Stimulated activated CD4-positive, alpha-beta T cell treated with anti-CD3 and anti-CD28 coated beads, Interleukin-12 subunit alpha, Interleukin-12 subunit beta, amount 100 ng/mL, for 48 hours (primary cell): ENCODE measurements at places on chromosomes 2 and 18.
A peak's percentile ranks its signal among the peaks of the same experiment; 100 is the strongest.

DNA sequence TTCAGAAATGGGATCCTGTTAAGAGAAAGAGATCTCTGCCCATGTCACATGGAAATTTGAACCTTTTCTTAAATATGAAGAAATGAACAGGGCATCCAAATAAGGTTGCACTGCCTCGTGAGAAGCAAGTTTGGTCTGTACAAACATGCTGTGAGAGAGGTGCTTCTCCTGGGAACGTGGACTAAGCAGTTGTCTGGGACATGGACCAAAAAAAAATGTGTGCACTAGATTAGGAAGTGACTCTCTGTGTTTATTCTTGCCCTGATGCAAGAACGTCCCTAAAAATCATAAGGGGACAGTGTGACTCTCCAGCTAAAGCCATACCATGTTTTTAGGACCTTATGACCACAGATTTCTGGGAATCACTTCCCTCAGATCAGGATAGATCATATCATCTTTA lies 23.7 kb upstream of the GCG start:
- no peak for DNase-seq

GRCh38 chr2:85662899-85663593 lies 5.0 kb downstream of the SFTPB start:
- no peak for DNase-seq

- DNase-seq = peak; percentile 29
These were observed 155.4 kb downstream of the FAM210A start for GRCh38 chr18:13570856-13571495.

DNA sequence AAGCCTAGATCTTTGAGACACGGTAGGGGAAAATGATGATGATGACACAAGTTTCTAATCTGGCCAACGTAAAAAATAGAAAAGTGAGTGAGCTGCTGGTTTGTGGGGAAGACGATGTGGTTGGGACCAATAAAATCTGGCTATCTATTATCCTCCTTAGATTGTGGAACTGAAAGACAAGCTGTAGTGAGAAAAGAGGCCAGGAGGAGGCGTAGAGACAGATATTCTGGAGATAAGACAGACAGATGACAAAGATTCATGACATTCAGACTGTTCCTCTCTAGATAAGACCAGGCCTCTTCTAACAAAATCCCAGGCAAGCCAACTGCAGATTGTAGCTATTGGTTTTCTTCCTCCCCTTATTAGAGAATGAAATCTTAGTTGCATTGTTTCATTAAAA lies 376.3 kb upstream of the UBE2E3 start:
- no peak for DNase-seq

DNA sequence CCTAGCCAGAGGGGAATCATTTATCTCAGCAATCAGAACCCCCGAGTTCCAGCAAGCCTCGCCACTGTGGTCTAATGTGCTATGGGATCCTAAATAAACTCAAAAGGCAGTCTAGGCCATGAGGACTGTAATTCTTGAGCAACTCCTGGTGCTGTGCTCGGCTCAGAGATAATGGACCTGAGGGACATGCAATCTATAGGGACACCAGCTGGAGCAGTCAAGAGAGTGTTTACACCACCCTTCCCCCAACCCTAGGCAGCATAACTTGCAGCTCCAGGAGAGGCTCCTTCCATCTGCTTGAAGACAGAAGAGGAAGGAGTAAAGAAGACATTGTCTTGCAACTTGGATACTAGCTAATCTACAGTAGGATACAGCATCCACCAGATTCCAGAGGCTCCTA lies 225.5 kb upstream of the KLHL14 start:
- no peak for DNase-seq

GRCh38 chr2:109238580-109238979 lies 109.6 kb downstream of the SH3RF3 start:
- DNase-seq = no peak

DNA sequence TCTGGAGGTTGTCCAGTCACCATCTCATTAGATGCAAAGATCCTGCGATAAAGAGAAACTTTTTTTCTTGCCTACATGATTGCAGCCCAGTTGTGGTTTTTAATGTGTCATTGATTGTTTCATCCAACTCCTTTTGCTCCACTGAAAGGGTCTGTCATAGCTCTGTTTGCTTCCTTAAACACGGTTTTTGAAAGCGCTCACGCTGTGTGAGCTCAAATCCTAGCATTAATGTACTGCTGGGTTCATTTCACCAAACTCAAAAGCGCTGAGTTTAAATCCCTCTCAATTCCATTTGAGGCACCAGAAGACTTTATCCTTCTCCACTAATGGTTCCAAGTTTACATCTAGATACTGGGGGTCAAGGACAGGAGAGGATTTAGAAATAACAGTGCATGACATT lies 53.6 kb downstream of the CDK15 start:
- no peak for DNase-seq

DNA sequence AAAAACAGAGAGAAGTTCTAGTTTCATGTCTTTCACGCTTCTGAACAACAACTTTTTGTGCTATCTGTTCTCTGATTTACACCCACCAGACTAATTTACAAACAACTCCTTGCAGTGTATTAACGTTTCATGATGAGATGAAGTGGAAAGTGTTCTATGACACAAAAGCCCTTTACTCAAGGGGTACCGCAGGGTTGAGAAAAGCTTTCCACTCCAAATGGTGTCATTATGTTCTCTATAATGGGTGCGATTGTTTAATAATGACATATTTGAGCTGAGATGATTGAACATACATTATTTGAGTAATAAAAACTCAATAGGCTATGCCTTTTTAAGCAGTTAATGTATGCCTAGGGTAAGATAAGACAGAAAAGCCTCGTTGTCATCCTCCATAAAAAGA lies 76.3 kb downstream of the ACTR3 start:
- DNase-seq = no peak

DNA sequence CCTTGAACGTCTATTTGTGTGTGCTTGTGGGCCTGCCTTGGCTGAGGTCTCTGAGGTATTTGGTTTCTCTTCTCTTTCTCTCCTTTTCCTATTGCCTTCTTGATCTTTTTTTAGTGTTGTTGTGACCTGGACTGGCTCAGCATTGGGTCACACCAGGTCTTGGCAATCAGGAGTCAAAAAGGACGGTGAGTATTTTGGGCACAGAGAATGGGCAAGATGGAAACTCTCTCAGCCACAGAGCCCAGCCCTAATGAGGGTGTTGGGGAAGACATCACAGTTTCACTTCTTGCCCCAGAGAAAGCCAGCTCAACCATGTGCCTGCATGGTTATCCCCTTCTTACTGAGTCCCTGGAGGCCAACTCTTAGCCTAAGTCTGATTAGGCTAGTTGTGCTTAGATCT lies 13.7 kb upstream of the INO80C start:
- no peak for DNase-seq
